Activated T-cell treated with anti-CD3 and anti-CD28 coated beads, Interleukin-2, amount 50 U/mL, for 4 hours (primary cell): ENCODE measurements at places on chromosomes 7 and 10. TPM values are rescaled to one million over a fixed set of nuclear protein-coding genes. Genes with fewer than 3 reads are reported as not detected.

DNA sequence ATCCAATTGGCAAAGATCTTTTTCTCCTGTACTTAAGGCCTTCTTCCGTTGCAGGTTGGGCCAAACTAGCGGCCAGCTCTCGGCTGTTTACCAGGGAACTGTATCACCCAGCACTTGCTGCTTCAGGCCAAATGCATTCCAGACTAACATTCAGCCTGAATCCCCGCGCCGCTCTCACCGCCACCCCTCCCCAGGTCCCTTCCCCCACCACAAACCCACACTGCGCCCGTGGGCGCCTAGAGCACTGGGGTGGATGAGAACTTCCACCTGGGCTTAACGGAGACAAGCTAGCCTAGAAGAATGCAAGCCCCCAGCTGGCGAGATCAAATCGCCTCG, 676 bp downstream of the TCAF1 start:
- DNase-seq: no peak

- DNase-seq: no peak
Observed at GRCh38 chr10:113022265-113022664, 72.2 kb downstream of the TCF7L2 start.

The GSTO2 gene
- 0.73 TPM for total RNA-seq

The HOXA3 gene
- not detected for total RNA-seq

The EGR2 gene
- 121 TPM for total RNA-seq

The LRIT1 gene
- not detected for total RNA-seq
